ENCODE measurements at places on chromosomes 7 and 10.

DNA sequence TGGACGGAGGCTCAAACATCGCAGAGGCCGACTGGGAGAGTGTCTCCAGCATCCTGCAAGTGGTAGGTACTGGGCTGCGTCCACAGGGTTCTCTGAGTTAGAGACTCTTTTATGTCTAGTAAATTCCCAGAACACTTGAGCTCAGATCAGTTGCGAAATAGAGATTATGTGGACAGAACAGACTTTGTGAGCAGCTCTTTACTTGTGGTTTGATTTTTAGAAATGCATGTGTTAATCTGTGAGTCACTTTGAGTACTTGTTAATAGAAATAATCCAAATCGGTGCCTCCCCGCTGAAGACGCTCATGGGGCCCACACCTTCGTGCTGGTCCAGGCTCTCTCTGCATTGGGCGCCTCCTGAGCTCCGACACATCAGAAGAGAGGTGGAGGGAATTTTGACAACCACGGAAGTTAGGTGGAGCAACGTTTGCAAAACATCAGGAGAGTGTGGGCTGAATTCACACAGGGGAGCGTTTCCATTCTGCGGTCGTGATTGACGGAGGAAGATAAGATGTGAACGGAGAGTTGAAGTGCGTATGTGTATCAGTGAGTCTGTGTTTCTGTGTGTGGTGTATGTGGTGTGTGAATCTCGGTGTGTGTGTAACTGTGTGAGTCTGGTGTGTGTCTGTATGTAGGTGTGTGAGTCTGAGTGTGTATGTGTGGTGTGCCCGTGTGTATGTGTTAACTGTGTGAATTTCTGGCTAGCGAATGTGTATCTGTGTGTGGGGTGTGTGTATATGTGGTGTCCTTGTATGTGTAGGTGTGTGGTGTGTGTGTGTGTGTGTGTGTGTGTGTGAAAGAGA, 32.1 kb downstream of the PFKP start:
- no peak for DNase-seq

DNA sequence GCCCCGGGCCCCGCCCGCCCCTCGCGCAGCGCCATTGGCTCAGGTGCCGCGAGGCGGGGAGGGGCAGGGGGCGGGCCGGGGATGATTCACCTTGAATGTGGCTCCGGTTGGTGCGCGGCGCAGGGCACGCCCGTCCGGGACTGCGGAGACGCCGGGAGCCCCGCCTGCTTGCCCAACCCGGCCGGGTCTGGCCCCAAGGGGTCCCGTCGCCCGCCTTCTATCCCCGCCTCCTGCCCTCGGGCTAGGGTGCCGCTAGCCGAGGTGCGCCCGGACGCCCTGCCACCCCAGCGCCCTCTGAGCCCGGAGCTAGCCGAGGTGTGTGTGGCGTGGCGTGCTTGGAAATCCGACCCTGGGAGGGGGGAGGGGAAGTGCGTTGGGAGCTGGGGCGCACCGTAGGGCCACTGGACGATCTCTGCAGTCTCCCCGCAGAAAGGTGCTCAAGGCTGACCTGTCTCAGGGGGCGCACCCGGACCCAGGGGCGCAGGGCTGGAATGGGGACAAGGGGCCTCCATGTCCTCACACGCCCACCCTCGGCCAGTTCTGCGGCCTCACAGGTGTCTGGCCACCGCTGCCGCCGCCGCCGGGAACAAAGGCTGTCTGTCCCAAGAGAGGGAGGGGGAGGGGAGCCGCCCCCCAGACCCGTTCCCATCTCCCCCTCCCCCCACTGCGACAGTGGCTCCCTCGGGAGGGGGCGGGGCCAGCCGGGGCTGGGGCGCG, 168.9 kb downstream of the NRF1 start:
- DNase-seq = peak; percentile 65

GRCh38 chr7:28922624-28923331, 35.4 kb downstream of the TRIL start:
- DNase-seq = no peak

GRCh38 chr10:114544045-114544659, 113.9 kb downstream of the ABLIM1 start:
- DNase-seq = no peak

DNA sequence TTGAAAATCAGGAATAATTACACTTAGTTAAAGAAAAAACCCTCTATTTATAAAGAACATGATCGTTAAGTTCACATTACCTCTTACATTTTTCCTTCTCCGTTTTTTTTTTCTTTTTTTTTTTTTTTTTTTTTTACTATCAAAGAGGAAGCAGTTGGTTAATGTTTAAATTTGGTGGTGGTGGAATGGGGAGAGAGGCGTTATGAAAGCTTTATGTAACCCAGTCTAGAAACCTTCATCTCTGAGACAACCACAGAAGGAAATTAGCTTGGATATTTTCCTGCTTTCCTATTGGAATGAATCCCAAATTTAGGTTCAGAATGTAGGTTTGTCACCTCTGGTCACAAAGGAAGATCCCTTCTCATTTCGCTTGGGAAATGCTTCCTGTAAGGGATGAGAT, 31.5 kb upstream of the LHFPL3 start:
- no peak for DNase-seq

- DNase-seq = no peak
Measured at GRCh38 chr7:77320137-77320536, 96.0 kb downstream of the GSAP start.

DNA sequence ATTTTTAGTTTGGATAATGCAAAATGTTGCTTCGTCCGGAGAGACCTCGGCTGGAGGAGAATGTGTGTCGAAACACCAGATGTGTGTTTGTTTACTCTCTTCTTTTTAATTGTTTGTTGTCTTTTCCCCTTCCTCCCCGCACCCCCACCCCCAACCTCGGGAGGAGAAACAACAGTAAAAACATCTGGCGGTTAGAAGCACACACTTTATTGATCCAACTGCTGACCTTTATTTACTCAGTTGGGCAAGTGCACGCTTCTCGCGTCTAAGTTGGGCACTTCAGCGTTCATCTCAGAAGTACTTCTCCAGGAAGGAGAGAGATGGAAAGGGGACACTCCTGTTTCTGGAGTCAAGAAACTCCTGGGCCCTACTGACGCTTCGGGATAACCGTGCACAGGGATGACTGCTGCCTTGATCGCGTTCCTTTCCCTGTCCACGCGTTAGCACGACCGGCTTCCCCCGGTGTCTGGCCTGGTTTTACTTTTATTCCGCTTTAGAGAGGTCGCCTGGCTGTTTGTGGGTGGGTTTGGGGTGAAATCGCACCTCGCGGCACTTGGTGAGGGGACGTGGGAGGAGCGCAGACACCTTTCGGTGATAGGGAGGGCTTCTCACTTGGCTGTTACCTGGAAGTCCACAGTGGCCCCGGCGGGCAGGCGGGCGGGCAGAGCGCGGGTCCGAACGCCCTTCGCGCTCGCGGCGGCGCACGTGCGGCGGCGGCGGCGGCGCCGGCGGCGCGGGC, 168.3 kb upstream of the PPP1R3A start:
- DNase-seq = no peak

- DNase-seq = no peak
Measured at GRCh38 chr10:12838995-12839927, 162.3 kb downstream of the CCDC3 start.

DNA sequence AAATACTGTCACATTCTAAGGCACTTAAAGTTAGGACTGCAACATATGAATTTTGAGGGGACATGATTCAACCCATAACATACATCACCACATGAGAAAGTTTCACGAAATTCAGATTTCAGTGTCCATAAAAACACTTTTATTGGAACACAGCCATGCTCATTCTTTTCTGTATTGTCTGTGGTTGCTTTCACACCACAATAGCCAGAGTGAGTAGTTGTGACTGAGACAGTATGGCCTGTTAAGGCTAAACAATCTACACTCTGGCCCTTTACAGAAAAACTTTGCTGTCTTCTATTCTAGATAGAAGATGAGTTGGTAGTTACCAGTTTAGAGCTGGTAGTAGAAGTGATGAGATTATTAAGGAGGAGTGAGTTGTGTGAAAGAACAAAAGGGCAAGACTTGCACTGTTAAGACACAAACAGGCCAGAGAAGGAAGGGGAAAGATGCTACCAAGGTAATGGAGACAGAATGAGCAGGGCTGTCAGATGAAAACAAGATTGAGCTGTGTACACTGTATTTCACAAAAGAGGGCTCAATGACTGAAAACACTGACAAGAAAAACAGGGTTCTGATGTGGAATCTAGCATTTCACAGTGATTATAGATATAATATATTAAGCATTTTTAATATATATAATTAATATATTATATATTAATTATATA, 108.6 kb downstream of the PPP1R3A start:
- DNase-seq = no peak

DNA sequence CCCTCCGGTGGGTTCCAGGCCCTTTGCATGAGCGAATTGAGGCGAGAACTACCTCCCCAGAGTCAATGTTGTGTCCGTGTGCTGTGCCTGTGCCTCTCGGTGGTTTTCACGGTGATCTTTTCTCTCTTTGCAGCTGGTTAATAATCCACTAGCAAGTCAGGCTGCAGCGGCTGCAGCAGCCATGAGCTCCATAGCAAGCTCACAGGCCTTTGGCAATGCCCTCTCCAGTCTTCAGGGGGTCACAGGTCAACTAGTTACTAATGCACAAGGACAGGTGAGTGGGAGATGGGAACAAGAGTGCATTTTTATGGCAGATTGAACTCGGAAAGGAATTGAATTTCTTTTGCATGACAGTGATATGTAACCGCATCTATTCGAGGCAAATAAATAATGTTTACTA, 159.7 kb upstream of the YAE1 start:
- DNase-seq = no peak

GRCh38 chr7:77208416-77208815, 8.8 kb upstream of the FGL2 start:
- DNase-seq = no peak

- no peak for DNase-seq
Measured at GRCh38 chr7:111954474-111955381, 251.5 kb downstream of the DOCK4 start.

- no peak for DNase-seq
Measured at GRCh38 chr7:122984021-122984420, 11.5 kb downstream of the TAS2R16 start.

GRCh38 chr10:78688901-78689583, 379.7 kb upstream of the ZMIZ1 start:
- DNase-seq = no peak

GRCh38 chr7:108156897-108157605, 26.9 kb upstream of the LAMB4 start:
- no peak for DNase-seq
